Sciatic nerve (tissue), 2 donors: ENCODE measurements at places on chromosomes 4 and X.

DNA sequence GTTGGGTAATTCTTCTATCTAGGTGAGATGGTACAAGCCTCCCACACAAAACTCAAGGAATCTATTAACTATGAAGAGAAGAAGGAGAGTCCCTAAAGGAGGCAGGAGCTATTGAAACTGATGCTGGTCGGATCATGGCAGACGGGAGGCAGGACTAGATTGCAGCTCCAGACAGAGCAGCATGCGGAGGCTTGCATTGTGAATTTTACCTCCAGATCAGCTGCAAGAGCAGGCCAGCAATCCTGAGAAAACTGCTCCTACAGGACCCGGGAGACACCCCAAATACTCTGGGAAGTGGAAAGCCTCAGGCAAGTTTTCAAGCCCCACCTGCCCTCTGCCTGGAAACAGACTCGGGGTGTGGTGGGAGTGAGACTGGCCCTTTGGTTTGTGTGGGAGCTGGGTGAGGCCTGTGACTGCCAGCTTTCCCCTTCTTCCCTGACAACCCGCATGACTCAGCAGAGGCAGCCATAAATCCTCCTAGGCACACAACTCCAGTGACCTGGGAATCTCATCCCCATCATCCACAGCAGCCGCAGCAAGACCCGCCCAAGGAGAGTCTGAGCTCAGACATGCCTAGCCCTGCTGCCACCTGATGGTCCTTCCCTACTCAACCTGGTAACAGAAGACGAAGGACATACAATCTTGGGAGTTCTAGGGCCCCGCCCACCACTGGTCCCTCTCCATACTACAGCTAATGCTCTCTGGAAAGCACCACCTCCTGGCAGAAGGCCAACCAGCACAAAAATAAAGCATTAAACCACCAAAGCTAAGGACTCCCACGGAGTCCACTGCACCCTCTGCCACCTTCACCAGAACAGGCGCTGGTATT, 30.9 kb downstream of the GATB start:
- DNase-seq = no peak

GRCh38 chr4:80199004-80199560, 1.8 kb downstream of the PRDM8 start:
- DNase-seq = no peak

DNA sequence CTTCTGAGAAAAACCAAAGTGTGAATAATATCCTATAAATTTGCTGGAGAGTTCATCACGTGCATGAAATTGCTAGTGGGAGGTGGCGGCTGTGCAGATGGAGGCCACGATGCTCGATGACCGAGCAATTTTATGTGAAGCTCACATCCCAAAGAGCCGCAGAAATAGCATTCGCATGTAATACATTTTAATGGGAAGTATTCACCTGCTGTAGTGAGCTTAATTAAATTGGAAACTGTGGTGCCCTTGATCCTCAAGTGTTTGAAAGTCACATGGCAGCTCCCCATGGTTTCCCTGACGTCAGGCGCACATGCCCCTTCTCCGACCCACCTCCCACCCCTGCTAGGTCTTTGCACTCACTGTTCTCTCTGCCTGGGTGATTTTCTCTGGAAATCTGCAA, 136.8 kb downstream of the STK32B start:
- no peak for DNase-seq

DNA sequence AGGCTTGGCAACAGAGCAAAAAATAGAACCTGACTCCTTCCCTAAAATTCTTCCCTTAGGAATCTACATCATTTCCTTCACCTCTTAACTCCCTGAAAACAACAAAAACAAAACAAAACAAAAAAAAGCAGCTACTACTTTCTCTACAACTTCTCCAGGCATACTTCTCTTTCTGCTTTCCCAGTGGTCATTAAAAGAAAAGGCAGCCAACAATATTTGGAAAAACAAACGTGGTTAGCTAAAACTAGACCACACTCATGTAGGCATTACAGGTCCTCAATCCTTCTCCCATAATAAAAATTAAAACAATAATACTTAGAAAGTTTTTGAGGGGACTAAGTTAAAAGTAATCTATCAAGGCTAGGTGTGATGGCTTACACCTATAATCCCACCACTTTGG, 29.0 kb upstream of the SMIM14 start:
- no peak for DNase-seq

- no peak for DNase-seq
These were observed 42.2 kb downstream of the TBCK start for GRCh38 chr4:106273831-106274230.

DNA sequence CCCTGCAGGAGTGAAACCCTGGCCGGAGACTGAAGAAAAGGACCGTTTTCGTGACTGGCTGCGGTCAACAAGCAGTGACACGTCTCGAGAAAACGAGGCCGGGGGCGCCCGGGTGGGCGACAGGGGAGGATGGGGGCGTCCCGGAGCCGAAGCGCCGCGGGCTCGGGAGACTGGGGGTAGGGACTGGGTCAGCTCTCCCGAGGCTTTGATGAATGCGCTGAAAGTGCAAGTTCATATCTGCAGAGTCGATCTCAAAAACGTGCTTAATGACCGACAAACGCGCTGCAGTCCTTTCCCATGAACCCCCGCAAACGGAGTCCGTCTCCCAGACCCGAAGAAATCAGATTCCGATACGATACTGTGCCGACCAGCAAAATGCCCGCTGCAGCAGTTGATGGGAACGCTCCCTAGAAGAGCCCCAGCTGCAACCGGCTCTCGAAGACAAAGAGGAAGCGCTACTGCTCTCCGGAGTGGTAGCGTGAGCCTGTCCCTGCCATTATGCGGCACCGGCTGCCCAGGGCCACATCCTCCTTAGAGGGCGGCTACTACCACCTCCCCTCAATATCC, 806 bp upstream of the CD99L2 start:
- DNase-seq = peak; percentile 68

- no peak for DNase-seq
These were observed 2.4 kb downstream of the ZNF275 start for GRCh38 chrX:153336121-153336894.

GRCh38 chr4:55887594-55887993, 34.1 kb downstream of the EXOC1 start:
- DNase-seq = no peak

DNA sequence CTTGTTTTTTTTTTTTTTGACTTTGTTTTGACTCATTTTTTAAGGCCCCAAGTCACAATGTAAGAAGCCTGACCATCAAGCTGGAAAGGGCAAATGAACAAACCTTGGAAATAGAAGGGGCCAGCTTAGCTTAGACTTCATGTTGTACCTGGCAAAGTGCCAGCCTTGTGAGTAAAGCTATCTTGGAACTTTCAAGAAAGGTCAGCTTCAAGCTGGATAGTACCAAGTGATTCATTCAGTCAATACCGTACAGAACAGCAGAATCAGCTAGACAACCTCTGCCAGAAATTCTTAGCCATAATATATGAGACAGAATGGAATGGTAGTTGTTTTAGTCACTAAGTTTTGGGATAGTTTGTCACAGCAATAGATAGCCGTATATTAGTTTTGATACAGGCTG, 1492.2 kb upstream of the TENM3 start:
- DNase-seq = no peak

DNA sequence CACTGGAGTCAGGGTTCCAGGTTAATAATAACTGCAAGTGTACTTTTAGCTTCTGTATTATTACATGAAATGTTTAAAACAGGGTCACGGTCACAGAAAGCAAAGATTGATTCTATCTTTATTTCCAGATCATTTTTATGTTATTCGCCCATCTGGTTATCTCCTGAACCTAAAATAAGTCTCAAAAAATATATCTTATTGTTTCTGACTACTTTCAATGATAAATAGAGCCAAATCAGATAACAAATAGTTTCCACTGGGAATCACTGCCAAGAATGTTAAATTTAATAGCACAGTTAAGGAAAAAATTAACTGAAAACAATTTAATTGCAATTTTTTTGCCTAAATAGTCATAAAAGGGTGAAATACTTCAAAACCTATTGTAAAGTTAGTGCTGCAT, 17.2 kb upstream of the VEGFD start:
- DNase-seq = no peak

- DNase-seq = no peak
These were observed 296.1 kb downstream of the TLL1 start for GRCh38 chr4:166169111-166169510.

- DNase-seq = peak; percentile 70
These were observed 124.2 kb upstream of the MBNL3 start for GRCh38 chrX:132612821-132613564.

- DNase-seq = no peak
These were observed 511.4 kb upstream of the ARX start for GRCh38 chrX:25527156-25527555.

GRCh38 chr4:86970447-86971354, 35.9 kb downstream of the AFF1 start:
- DNase-seq = no peak

GRCh38 chr4:106624671-106625070, 256.1 kb upstream of the GIMD1 start:
- no peak for DNase-seq

- DNase-seq = no peak
These were observed 165.1 kb upstream of the TTC29 start for GRCh38 chr4:147110473-147111367.

DNA sequence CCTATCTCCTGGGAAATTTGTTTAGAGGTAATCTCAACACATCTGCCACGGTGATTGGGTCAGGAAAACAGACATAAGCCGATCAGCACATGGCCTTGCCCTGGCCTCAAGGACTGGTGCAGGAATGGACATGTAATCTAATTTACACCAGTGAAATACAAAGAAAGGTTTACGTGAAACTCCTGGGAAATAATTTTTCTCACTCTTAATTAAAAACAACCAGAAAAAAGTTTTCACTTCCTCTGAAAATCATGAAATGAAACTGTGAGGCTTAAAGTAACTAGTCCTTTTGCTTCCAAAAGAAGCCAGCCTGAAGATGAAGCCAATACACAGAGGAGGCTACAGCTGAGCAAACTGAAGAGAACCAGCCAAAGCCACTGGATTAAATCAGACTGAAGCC, 154.1 kb upstream of the FAM241A start:
- DNase-seq = no peak

- DNase-seq = no peak
These were observed 49.0 kb upstream of the UGT8 start for GRCh38 chr4:114549638-114550037.

GRCh38 chr4:126807132-126807531, 825.6 kb upstream of the INTU start:
- DNase-seq = no peak

- DNase-seq = no peak
These were observed 250.0 kb downstream of the CBR4 start for GRCh38 chr4:168759959-168760527.

DNA sequence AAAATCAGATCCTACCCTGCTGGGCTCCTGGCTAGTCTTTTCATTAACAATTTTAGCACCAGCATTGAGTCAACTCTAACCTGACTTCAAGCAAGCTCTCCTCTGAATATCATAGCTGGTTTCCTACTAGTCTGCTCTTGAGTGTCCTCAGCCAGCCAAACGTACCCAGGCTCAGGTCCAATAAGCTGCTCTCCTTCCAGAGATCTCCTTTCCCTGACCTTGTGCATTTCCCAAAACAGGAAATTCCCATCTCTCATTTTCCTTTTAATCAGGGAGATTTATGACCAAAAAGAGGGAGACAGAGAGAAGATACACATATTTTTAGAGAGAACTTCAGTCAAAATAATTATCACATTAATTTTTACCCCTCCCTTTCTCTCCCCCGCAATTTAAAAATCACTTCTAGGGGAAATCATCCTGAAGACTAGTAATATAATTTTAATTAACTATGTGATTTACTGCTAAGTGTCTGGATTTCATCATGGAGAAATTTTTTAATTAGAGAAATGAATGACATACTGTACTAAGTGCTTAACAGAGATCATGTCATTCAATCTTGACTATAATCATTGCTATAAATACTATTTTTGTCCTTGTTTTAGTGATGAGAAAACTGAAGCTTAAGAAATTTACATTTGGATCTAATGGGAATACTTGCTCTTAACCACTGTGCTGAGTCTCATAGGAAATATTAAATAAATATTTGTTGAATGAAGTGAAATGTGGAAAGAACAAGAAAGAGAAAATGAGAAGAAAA, 421.7 kb upstream of the INTU start:
- no peak for DNase-seq

GRCh38 chr4:37821953-37822605, 4.4 kb upstream of the PGM2 start:
- no peak for DNase-seq
